ENCODE measurements at places on chromosomes 2 and 18.

DNA sequence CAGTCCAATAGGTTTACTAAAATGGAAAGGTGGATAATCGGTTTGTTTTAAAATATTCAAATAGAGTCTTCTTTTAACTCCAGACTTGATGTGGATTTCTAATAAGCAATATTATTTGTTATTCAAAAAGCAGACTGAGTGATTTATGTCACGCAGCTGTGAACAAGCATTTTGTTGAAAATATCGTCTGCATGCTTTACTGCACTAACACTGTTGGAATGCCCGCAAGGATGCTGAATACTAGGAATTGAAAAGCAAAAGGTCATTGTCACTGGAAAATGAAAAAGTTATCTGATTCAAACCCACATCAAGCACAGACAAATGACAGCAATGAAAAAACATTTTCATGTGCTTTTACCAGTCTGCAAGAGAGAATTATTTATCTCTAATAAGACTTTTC, 31.1 kb downstream of the CHN1 start:
- DNase-seq: no peak

DNA sequence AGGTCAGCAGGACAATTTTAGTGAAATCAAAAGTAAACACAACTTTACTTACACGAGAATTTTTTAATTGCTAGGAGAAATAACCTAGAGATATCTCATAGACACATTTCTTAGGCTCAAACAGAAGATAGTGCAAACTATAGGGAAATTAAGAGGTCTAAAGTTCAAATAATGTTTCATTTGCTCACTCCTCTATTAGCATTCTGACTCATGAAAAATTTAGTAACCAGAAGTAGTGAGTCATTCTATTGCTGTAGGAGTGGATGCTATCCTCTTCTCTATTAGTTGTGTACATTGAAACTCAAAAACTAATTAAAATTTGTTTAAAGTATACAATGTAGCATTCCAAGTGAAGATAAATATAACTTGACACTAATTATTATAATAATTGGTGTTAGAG, 908.3 kb upstream of the TMEFF2 start:
- no peak for DNase-seq

DNA sequence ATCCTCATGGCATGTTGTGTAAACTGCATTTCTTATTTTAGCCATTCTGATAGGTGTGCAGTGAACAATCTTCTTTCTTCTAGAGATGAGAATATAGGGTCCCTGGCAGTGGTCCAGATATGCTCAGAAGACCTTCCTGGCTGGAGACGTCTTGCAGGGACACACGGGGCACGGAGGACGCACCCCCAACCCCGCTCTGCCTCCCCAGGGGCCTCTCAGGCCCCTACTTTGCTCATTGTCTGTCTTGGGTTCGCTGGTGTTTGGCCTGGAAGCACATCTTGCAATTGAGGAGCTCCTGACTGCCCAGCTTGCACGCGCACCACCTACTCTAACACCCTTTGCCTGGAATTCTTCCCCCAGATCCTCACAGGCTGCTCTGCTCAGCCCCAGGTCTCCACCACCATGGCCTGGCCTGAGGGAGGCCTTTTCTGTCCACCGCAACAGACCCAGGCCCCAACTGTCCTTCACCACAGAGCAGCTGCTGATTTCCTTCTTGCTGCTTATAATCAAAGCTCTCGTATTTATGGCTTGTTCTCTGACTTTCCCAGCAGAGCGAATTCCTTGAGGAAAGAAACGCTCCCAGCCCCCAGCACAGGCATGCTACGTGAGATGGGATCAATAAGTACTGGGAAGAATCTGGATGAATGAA, 295.9 kb upstream of the HDAC4 start:
- no peak for DNase-seq

DNA sequence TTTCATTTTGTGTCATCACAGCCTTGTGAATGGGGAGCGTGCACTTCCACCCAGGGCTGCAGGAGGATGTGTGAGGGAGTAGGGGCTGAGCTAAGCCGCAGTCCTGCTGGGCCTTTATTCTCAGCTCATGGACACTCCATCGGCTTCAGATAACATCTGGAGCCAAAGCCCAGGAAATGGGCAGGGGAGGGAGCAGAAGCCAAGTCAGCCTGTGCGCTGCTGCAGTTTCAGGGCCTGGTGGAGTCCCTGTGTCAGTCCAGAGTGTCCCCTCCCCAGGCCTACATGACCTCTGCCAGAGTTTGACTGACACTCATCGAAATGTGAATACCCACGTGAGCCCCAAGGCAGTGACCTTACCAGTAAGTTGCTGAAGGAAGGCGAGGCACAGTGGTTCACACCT, 242.2 kb downstream of the LOXHD1 start:
- DNase-seq: no peak

DNA sequence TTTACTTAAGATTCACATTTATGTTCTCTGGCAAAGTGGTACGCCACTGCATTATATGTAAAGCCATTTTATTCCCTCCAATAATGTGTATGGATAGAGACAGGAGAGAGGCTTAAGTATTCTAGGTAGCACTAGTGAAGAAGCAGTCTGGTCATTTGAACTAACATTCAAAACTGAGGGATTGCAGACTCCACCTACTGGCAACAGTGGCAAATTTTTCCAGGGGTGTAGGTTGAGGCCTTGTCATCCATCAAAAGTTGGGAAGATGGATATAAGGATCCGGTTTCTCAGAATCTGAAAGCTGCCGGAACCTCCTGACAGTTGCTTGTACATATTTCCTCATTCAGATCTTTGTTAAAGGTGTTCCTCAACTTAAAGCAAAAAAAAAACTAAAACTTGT, 465.5 kb upstream of the FSHR start:
- DNase-seq: no peak

GRCh38 chr18:35236571-35237363, 4.1 kb upstream of the ZNF397 start:
- DNase-seq: no peak

GRCh38 chr2:176638167-176639015, 369.1 kb downstream of the MTX2 start:
- DNase-seq: peak; percentile 26

DNA sequence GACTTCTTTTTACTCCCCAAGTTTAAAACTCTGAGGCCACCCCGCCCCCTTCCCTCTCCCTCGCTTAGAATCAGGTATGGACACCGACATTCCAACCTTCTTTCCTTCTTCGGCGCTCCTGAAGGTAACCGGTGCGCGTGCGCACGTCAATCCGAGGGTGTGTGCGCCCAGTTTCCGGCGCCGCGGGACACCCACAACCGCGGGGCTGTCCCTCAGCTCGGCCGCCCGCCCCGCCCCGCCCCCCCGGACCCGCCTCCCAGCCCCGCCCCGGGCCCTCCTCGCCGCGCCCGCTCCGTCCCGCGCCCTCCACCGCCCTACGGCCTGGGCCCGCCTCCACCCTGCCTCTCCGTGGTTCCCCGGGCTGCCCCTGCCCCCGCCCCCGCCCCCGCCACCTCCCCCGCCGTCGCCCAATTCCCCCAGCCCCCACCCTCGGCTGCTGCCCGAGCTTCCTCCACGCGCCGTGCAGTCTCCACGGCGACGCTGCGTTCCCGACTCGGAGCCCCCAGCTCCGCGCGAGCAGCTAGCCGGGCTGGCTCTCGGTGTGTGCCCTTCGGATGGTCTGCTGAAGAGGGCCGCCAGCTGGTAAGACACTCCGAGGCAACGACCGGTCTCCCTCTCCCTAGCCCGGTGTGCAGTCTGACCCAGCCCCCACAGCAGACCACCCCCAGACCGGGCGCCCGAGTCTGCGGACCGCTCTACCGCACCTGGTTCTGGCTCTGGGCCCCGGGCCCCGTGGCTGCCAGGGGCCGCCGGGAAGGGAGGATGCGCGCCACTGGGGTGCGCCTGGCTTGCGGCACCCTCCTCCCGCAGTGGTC, 635 bp downstream of the ERICH2 start:
- DNase-seq: peak; percentile 25

DNA sequence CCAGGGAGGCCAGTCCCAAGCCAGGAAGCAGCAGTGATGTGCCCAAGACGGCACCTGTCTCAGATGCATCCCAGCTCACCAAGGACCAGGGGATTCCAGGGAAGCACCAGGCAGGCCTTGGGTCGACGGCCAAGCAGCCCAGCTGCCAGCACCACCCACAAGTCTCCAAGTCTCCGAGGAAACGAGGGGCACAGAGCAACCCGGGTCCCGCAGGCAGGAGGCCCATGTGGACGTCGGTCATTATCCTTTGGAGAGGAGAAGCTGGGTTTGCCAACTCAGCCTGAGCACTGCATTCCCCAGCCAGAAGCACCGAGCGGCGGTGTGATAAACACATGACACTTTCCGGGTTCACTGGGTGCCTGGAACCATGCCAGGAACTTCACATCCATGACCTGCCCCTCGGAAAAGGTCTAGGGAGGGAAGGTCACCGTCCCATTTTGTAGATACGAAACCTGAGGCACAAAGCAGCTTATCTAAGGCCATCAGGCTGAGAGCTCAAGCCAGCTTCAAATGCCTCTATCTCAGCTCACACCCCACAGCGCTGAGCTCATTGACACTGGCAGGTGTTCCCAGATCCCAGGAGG, 104.5 kb downstream of the ZNF516 start:
- DNase-seq: no peak

- DNase-seq: no peak
Measured at GRCh38 chr2:18991177-18992168, 366.9 kb downstream of the OSR1 start.

- no peak for DNase-seq
Measured at GRCh38 chr2:187644486-187644885, 90.3 kb upstream of the TFPI start.

- no peak for DNase-seq
Measured at GRCh38 chr2:22701561-22702160, 683.3 kb upstream of the KLHL29 start.

DNA sequence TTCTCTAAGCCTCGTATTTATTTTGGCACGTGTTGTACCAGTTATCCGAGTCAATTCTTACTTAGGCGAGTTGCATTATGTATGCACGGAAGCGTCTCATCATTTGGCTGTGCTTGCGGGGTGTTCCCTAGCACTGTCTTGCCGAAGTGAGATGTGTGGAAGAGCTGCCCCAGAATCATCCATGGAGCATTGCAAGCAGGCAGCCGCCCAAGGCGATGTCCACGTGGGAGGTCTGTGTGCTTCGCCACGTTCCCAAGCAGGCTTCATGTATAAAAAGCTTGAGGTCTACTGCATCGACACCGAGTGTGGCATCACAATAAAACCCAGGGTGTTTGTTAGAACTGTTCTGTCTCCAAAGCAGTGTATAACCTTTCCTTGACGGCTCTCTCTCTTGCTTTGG, 849.9 kb downstream of the DCDC2C start:
- DNase-seq: no peak

- DNase-seq: no peak
Measured at GRCh38 chr2:217951091-217951490, 51.7 kb downstream of the TNS1 start.

- DNase-seq: no peak
Measured at GRCh38 chr18:34661464-34662087, 48.5 kb upstream of the DTNA start.

- no peak for DNase-seq
Measured at GRCh38 chr2:20443276-20443920, 3.5 kb upstream of the RHOB start.

GRCh38 chr2:25301453-25302352, 40.0 kb downstream of the DNMT3A start:
- no peak for DNase-seq

DNA sequence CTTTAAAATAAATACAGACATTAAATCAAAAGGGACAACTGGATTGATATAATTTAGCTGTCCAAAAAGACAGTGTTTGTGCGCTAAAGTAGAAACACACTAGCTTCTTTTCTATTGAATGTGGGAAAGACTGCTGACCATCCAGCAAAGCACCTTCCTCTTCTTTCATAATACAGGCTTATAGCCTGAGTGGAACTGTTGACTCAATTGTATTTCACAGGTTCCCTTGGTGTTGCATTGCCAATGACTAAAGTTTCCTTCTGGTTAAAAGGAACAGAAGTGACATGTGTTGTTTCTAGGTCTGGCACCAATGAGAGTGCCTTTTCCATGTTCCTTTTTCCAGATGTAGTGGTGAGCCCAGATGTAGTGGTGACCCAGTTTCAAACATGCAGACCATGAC, 412.3 kb downstream of the RNF144A start:
- no peak for DNase-seq

DNA sequence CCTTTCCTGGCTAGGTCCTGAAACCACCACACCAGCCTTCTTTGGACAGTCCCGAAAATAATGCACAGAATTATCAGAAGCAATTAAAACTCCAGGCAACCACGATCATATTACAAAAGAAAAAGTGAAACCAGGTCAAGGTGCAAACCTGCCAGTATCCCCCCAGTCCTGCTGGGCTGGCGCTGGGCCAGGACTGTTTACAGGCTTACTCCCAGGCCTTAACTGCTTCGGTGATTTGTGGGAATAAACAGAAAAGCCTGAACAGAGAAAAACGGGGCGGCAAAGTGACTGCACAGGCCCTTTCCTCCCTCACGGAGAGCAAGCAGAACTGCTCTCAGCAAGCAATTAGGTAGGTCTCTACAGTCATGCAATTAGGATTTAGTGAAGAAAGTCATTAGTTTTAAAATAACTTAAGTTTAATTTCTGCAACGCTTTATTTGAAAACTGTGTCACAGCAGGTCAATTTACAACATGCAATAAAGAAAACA, 1.3 kb downstream of the HDAC4 start:
- no peak for DNase-seq

- DNase-seq: no peak
Measured at GRCh38 chr2:236918545-236918944, 167.1 kb upstream of the COPS8 start.

DNA sequence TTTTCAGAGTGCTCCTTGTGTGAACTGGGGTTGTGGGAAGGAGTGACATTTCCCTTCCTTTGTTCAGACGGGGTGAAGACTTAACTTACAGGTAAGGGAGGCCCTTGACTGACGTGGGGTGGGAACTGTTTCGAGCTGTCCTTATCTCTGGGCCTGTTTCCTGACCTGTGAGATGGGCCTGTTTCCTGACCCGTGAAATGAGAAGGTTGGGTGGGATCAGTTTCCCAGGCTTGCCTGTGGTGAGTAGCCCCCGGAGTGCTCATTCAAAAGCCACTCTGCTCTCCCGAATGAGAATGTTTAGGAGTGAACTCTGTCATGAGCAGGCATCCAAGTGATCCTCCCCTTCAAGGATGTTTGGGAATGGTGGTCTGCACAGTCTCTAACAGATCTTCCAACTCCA, 4.1 kb upstream of the LYPD6B start:
- DNase-seq: no peak
